ENCODE measurements at places on chromosomes 5 and 9. TPM values are rescaled to one million over a fixed set of nuclear protein-coding genes. Genes with fewer than 3 reads are reported as not detected.

DNA sequence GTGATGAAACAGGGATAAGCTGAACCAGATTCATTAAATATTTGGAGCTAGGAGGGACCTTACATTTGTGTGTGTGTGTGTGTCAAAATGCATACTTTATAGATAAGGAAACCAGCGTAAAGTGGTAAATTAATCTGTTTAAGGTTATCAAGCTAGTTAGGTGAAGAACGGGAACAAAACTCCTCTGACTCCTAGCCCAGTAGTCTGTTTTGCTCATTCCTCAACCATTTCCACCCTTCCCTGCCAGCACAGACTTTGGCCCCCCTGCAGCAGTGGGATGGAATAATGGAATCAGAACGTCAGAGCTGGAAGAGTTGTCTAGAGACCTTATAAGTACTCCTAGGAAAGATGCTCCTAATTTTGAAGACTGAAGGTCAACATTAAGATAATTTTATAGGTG is 6.5 kb downstream of the AGXT2 start:
- H3K4me3 ChIP-seq: no peak overlapping the region
- H3K4me1 ChIP-seq: no peaks in the 10 kb centered on the region
- DNase-seq: no peak
- no peaks in the 10 kb centered on the region for H3K36me3 ChIP-seq
- no peak overlapping the region for H3K27ac ChIP-seq

GRCh38 chr9:110604171-110604601 is 24.6 kb upstream of the SVEP1 start:
- H3K27ac ChIP-seq: no peak overlapping the region
- H3K4me3 ChIP-seq: no peak overlapping the region
- no peaks in the 10 kb centered on the region for H3K4me1 ChIP-seq
- peaks cover 6% of the 10 kb centered on the region for H3K27me3 ChIP-seq
- no peak for DNase-seq

DNA sequence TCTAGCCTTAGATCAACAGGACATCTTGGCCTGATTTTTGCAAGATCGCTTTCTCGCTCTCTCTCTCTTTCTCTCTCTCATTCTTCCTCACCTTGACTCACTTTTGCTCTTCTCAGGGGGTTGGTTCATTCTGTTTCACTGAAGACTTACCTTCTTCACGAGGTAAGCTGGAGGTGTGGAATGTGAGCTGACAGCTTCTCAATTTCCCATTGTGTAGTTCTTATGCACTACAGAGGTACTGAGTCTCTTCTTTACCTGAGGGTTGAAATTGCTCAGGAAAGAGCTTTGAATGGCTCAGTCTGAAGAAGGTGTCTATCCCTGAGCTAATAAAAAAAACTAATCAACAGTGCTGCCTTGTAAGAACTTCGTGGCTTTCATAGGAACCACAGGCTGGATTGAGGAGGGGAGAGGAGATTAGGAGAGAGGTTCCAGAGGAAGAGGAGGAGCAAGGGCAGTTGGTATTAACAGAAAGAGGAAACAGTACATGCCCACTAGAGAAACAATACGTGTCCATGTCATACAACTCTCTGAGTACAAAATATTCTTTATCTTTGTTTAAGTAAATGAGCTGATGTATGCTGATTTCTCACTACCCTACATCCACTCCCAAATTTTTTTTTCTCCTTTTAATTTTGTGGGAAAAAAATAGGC is 192.2 kb downstream of the TMEM167A start:
- H3K4me3 ChIP-seq: no peak overlapping the region
- H3K4me1 ChIP-seq: peaks cover 24% of the 10 kb centered on the region
- peaks cover 12% of the 10 kb centered on the region for H3K36me3 ChIP-seq
- peaks cover 12% of the 10 kb centered on the region for H3K27me3 ChIP-seq
- DNase-seq: no peak

GRCh38 chr5:53361708-53362107 is 118.7 kb upstream of the FST start:
- H3K36me3 ChIP-seq: no peaks in the 10 kb centered on the region
- H3K4me1 ChIP-seq: peaks cover 2% of the 10 kb centered on the region
- H3K27ac ChIP-seq: no peak overlapping the region
- DNase-seq: no peak
- H3K27me3 ChIP-seq: peaks cover 10% of the 10 kb centered on the region

GRCh38 chr9:72506615-72507014 is 14.8 kb upstream of the TMC1 start:
- no peaks in the 10 kb centered on the region for H3K36me3 ChIP-seq
- H3K27me3 ChIP-seq: no peaks in the 10 kb centered on the region
- H3K4me3 ChIP-seq: no peak overlapping the region
- H3K4me1 ChIP-seq: peaks cover 14% of the 10 kb centered on the region
- no peak for DNase-seq
- H3K27ac ChIP-seq: no peak overlapping the region

INIP gene
- total RNA-seq: 38.6 TPM

FAM169A gene
- 12.0 TPM for total RNA-seq

PCDHB10 gene
- total RNA-seq: not detected

DNA sequence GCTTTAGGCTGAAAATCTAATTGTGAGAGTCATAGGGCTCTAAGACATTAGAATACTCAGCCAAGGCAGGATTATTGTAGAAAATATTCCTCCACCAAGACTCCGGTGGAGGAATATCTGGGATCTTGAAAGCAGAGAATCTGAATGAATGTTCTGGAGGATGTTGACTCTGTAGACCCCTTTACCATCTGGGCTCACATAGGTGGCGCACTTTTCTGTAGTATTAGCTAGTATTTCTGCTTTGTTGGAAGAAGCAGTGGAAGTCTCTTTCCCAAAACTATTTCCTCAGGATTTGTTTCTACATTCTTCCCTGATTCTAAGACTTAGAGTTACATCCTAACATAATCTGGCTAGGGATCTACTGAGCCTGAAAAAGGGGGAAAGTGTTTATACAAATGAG is 752.4 kb upstream of the SEMA6A start:
- DNase-seq: no peak
- no peaks in the 10 kb centered on the region for H3K27me3 ChIP-seq
- no peak overlapping the region for H3K27ac ChIP-seq
- H3K4me3 ChIP-seq: no peak overlapping the region
- H3K36me3 ChIP-seq: no peaks in the 10 kb centered on the region
- H3K4me1 ChIP-seq: no peaks in the 10 kb centered on the region

DNA sequence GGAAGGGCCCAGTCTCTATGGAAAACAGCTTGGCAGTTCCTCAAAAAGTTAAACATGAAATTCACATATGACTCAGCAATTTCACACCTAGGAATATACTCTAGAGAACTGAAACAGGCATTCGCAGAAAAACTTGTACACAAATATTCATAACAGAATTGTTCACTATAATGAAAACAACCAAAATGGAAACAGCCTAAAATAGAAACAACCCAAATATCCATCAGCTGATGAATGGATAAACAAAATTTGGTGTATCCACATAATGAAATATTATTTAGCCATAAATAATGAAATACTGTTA is 4.8 kb upstream of the GPR150 start:
- H3K4me1 ChIP-seq: peaks cover 30% of the 10 kb centered on the region
- peaks cover 32% of the 10 kb centered on the region for H3K36me3 ChIP-seq
- H3K27ac ChIP-seq: no peak overlapping the region
- H3K4me3 ChIP-seq: no peak overlapping the region
- no peaks in the 10 kb centered on the region for H3K27me3 ChIP-seq

DNA sequence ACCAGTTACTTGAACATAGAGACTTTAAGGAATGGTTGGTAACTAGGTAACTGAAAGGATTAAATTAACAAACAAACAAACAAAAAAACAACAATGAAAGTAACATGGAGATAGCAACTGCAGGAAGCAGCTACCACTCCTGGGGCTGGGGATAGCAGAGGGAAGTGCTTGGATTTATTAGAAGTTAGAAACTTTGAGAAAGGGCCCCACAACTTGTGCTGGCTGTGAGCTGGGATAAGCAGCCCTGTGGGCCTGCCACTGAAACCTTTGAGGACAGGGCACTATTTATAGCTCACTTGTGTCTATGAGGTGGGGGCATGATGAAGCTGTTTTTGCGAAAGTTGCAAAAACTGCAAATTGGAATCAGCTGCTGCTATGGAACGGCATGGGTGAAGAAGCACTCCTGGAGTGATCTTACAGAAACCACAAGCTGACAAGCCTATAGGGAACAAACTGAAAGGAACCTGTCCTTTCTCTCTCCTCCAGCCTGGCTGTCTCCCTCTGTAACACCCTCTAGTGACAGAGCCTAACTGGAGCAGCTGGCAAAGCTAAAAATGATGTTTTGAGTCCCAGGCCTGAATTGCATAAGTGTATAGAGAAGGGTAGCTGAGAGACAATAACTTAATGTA is 91.4 kb upstream of the RANBP6 start:
- peaks cover 5% of the 10 kb centered on the region for H3K4me1 ChIP-seq
- no peak overlapping the region for H3K27ac ChIP-seq
- DNase-seq: no peak
- H3K36me3 ChIP-seq: no peaks in the 10 kb centered on the region
- H3K4me3 ChIP-seq: no peak overlapping the region

DNA sequence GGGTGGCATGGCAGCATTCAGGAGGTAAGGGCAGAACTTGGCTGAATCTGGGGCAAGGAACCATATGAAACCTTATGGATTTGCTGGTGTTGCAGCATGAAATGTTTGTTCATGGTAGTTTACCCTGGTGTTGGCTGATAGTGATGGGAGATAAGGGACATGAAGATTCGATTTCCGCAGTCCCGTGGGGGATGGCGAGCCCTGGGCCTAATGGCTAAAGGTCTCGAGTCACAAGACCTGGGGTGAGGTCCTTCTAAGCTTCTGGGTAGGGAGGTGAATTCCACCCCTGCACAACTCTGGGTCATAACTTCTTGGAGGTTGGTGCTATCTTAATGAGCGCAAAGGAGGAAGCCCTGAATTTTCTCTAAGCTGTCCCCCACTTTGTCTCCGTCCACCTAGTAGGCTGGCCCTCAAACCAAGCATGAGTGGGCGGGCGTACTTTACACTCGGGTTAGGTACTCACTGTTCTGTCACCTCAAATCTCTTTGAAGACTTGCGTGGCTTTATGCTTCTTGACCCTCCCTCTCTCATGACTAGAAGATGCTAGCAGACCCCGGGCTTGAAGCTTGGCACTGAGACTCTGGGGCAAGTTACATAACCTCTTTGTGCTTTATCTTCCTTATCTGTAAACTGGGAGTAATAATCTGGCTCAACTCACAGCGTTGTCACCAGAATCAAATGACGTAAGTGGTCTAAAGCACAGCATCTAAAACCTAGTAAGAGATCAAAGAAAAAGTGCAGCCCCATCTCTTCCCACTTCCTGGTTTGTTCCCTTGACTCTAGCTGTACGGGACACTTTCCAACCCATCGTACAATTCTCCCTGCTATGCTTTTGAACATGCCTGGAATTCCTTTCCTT is 72.5 kb downstream of the BASP1 start:
- no peak overlapping the region for H3K4me3 ChIP-seq
- no peaks in the 10 kb centered on the region for H3K27me3 ChIP-seq
- no peak overlapping the region for H3K27ac ChIP-seq
- no peak for DNase-seq

- no peak overlapping the region for H3K4me3 ChIP-seq
- no peaks in the 10 kb centered on the region for H3K4me1 ChIP-seq
- peaks cover 59% of the 10 kb centered on the region for H3K27me3 ChIP-seq
- no peak for DNase-seq
Observed at GRCh38 chr5:175878544-175879438, 7.4 kb downstream of the CPLX2 start.

DNA sequence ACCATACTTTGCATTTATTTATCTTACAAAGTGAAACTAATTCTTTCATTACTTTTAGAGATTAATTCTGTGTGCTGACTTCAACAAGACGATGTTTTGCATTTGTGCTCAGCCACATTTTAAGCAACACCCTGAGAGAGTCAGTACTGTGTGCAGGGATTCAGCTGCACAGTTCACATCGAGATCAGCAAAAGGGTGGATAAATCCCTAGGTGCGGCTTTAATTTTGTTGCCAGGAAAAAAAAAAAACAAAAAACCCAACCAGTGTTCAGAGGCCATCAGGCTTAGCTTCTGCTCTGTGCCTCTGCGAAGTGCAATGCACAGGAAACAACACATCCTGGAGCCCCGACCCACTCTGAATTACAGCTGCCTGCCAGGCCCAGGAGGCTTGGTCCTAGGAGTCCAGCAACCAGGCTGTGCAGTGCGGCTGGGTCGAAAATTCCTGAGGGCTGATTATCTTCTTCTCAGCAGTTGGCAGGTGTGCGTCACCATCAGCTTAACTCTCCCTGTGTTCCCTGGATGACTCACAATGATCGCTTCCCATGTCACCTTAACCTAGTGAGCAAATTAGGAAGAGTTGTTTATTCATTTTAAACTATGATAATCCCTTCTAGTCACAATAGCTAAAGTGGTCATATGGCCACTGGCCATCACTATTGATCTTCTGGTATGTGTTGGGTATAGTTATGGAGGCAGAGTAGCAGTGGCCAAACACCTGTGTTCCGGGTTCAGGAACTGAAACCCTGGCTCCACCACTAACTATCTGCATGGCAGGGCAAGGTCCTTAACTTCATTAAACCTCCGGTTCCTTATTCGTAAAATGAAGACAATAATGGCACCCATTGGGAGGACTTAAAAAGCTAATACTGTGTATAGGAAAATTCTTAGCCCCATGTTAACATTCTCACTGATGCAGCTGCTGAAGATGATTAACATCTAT is 31.2 kb upstream of the NDUFB6 start:
- H3K4me3 ChIP-seq: no peak overlapping the region
- no peak overlapping the region for H3K27ac ChIP-seq
- peaks cover 2% of the 10 kb centered on the region for H3K4me1 ChIP-seq
- peaks cover 12% of the 10 kb centered on the region for H3K27me3 ChIP-seq
- no peak for DNase-seq
- no peaks in the 10 kb centered on the region for H3K36me3 ChIP-seq

PCDHGA5 gene
- 0.06 TPM for total RNA-seq

Data from activated naive CD8-positive, alpha-beta T cell treated with anti-CD3 and anti-CD28 coated beads for 36 hours (primary cell).